ENCODE measurements at places on chromosomes 5 and 9.

DNA sequence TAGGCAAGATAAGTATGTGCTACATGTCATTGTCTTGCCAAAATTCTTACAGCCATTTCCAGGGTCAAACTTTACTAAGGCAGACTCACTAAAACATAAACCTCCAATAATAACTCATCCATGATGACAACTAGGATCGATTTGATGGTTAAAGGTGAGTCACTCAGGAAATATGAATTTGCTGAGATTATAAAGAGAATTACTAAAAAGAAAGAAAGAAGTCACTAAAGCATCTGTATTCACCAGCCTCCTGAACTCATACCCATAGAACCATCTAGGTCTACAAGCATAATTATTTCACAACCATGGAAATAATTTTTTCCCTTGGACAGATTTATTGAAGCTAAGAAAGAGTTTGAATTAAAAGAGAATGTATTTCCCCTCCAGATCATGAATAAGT, 258.6 kb downstream of the TLE1 start:
- DNase-seq, result no peak

DNA sequence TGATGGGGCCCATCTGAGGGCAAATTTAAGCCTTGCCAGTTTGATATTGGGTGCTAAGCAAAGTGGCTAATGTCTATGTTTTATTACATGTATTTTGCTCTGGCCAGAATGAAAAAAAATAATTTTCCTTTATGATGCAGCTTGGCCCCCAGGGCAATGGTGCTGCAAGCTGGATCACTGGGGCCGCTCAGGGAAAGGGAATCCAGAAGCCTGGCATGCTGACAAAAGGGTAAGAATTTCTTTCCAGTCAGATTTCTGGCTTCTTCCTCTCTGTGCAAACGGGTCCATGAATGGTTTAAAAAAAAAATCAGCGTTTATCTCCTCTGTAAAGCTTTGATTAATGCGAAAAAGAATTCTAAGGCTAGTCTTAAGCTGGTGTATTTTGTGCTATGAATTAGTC, 138.4 kb downstream of the MAPKAP1 start:
- no peak for DNase-seq

- no peak for DNase-seq
Observed at GRCh38 chr5:169910393-169910792, 69.9 kb downstream of the INSYN2B start.

GRCh38 chr5:60487885-60488442, 212.0 kb downstream of the DEPDC1B start:
- no peak for DNase-seq

- DNase-seq, result no peak
Observed at GRCh38 chr9:29389421-29389820, 1816.1 kb upstream of the C9orf72 start.

- DNase-seq, result no peak
Observed at GRCh38 chr5:165241811-165242210, 1736.4 kb downstream of the MAT2B start.

GRCh38 chr5:177204281-177204680, 70.7 kb downstream of the NSD1 start:
- no peak for DNase-seq

DNA sequence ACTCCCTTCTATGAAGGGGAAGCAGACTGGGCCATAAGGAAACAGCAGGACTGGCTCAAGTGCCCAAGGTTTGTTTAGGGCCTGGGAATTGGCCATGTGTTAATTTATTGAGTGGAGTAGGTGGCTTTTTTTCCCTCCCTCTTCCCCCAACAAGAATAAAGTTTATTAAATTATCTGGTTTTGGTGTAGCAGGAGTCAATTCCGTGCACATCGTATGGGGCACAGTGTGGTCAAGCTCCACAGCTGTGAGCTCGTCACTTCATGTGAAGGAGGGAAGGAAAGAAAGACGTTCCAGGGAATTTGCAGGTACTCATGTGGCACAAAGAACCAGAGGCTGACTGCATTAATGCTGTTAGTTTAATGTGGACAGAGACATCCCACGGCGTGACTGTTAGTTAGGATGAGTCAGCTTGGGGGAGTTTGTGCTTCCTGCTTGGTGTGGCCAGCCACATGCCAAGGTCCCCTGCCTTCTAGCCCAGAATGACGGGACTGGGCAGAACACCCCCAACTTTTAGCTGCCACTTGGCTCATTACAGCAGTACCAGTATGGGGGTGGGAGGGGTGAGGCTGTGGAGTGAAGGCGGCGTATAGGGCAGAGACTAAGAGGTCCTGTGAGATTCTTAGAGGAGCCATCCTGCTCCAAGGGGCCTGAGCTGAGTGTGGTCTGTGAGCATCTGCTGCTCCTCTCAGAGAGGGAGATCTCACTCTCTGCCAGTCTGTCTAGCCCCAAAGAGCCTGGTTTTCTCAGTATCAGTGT, 33.2 kb downstream of the CSF1R start:
- DNase-seq, result no peak

DNA sequence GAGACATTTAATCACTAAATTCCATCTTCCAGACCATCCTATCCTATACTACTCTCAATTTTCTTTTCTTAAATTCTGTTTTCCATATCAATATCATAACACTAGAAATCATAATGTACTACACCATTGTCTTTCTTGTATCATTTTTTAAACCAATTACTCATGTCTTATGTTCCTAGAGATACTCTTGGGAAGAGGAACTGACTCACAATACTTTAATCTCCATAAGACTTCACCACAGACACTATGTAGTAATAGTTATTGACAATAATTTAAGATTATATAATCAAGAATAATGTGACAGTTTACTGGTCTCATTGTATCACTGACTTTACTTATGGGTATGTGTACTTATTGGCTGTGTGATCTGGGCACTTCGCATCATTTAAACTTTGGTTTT, 43.8 kb downstream of the PCDHGC5 start:
- no peak for DNase-seq

DNA sequence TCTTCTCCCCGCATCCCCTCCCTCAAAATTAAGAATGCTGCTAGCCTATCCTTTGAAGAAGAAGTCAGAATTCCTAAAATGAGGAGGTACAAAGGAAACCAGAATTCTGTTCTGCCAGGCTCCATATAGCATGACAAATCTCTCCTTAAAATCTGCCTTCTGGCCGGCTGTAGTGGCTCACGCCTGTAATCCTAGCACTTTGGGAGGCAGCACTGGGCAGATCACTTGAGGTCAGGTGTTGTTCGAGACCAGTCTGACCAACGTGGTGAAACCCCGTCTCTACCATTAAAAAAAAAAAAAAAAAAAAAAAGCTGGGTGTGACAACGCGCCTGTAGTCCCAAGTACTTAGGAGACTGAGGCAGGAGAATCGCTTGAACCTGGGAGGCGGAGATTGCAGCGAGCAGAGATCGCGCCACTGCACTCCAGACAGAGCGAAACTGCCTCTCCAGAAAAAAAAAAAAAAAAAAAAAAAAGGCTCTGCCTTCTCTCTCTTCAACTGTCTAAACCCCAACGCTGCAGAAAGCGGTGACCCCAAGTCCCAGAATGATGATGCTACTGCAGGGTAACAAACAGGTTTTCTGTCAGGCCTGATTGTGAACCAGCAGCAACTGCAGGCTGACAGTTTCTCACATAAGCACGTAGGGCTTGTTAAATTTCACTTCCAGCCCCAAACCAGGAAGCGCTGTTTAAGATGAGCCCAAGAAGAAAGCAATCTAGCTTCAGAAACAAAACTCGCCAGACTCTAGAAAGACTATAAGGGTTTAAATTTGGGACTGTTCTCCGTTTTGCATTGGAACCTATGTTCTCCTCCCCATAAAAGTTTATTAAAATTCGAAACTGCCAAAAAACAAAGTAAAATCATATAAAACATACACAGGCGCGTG, 963 bp upstream of the CAST start:
- DNase-seq, result peak; percentile 52

DNA sequence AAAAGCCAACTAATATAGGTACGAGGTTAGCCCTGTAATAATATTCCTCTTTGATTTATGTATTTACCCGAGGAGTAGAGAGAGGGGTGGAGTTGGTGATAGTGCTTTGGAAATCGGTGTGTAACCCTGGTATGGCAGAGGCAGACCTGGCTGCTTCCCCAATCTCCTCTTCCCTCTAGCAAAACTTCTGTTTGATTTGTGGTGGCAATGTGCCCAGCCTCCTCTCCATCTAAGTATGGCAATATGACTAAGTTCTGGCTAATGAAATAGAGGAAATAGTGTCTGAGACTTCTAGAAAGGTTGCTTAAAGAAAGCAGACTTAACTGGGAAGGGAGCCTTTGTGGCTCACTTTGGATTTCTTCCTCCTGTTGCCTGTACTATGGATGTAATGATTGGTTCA, 491.1 kb downstream of the ENC1 start:
- no peak for DNase-seq

DNA sequence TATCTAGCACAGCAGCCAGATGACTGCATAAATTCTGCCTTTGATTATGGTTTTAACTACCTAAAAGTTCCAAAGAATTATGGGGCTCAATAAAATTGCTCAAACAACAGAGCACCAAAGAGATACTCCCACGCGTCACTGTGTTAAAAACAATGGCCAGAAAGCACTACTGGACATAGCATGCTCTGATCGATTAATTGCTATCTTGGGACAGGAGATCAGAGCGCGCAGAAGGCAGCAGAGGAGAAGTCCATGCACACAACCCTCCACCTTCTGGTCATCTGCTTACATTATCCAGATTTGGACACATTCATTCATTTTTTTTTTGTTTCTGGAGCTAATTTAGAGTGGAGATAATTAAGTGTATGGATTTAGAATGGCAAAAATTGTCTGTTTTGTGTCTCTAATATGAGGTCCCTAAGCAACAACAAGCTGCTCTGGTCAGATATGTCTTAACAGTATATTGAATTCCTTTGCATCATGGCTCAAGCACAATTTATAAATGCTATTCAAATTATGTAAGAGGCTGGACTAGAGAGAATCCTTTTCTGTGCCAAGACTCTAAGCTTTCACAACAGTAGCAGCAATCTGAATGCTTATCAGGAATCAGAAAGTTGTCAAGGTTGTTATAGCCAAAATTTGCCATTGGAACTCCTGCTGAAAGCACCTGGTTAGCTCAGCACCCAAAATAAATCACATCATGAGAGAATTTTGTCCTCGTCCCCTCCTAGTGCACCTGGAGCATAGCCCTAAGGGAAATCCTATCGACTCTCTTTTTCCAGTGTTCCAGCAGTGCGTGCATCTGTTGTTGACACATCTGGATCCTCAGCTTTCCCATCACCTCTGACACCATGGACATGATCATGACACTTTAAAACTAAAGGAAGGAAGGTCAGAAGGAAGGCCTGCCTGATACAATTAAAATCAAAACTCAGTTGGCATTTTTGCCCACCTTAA, 98.6 kb upstream of the HMHB1 start:
- DNase-seq, result no peak

- DNase-seq, result no peak
Observed at GRCh38 chr5:116025866-116026265, 6.4 kb upstream of the ARL14EPL start.

GRCh38 chr5:24642022-24642421, 2.8 kb downstream of the CDH10 start:
- DNase-seq, result no peak

GRCh38 chr5:171309276-171310211, 496 bp downstream of the TLX3 start:
- DNase-seq, result no peak

DNA sequence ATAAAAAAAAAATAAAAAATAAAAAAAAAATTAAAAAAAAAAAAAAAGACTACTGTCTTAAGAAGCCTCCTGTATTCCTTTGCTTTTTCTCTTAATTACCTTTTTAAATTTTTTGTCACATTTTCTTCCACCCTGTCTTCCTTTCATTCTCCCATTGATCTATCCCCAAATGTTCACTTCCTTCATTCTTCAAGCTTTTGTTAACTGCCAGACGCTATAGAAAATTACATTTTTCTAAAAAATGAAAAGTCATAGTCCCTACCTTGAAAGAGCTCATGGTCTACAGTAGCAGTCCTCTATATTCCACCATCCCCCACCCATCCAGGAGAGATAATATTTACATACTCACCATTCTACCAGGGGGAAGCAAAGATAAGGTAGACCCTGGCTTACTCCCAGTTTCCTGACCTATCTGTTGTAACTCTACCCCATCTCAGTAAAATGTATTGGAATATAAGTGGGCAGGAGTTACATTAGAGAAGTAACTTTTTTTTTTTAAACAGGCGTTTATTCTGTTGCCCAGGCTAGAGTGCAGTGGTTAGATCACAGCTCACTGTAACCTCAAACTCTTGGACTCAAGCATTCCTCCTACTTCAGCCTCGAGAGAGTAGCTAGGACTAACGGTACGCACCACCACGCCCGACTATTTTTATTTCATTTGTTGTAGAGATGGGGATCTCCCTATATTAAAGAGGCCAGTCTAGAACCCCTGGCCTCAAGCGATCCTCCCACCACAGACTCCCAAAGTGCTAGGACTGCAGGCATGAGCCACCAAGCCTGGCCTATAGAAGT, 3.8 kb upstream of the PRKAA1 start:
- DNase-seq, result no peak

GRCh38 chr5:55364537-55365055, 56.8 kb downstream of the MTREX start:
- no peak for DNase-seq

DNA sequence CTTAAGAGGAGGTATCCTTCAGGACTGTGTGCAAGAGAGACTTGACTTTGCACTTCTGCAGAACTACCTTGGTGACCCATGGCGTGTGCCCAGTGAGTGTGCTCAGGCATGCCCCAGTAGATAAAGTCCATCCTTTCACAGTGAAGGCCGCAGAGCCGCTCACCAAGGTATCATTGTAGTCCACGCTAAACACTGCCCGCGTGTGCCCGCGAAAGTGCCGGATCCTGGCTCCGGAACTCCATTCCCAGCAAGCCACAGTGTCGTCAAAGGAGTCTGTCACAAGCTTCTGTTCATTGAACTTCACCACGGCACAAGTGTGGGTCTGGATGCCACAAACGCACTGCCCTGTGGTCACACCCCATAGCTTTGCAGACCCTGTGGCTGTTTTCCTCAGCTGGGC, 3.3 kb upstream of the GRM6 start:
- no peak for DNase-seq

DNA sequence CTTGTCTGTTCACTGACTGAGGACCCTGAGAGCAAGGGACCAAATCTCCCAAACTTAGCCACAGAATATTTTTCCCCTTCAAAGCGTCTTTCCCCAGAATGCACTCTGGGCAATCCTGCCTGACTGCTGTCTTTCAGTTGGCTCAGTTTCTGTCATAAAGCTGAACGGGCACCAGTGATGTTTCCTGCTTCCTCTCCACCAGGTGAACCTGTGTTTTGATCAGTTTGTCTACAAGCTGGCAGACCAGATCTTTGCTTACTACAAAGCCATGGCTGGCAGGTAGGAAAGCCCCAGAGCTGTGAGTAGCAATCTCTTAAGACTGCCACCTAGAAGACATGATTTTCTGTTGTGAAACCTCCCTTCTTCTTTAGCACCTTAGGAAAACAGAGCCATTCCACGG, 61.8 kb downstream of the CYFIP2 start:
- DNase-seq, result peak; percentile 44

- DNase-seq, result no peak
Observed at GRCh38 chr5:35324201-35324600, 93.9 kb upstream of the PRLR start.
